ENCODE measurements at places on chromosomes 7 and 10.

GRCh38 chr7:155312633-155313032 lies 15.0 kb downstream of the INSIG1 start:
- DNase-seq, result no peak

DNA sequence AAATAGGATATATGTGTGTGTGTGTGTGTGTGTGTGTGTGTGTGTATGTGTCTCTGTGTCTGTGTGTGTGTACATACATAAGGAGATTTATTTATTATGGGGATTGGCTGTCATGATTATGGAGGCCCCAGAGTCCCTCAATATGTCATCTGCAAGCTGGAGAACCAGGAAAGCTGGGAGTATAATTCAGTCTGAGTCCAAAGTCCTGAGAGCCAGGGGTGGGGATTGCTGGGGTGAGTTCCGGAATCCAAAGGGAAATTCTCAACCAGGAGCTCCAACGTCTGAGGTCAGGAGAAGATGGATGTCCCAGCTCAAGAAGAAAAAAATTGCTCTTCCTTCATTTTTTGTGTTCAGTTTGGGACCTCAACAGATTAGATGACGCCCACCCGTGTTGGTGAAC lies 50.7 kb upstream of the PLPP4 start:
- no peak for DNase-seq

DNA sequence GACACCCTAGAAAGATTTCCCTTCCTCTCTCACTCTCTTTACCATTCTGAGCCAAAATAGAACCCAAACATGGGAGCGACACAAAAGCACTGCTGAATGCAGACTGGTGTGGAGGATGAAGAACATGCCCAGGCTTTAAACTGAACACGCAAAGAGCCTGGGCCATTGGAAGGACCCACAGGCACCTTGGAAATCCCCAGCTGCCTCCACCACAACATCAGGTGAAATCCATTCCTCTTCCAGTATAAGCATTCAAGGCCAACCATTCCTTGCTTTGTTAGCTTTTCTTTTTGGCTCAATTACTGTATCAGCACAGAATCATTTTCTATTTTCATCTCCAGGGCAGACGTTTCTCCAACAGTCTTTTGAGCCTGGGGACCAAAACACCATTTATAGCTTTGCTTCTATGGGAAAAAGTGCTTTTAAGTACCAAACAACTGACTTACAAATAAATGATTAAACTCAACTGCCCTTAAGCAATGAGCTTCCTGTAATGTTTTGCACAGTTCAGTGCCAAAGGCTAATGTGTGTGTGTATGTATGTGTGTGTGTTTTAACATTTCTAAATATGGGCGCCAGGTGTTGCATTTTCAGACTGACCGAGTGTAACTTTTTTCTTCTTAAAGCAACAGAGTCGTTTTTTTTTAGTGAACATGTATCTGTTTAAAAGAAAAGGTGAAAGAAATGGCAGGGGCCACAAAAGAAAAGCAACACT lies 16.2 kb upstream of the BLNK start:
- no peak for DNase-seq

- no peak for DNase-seq
These were observed 341.2 kb downstream of the PTPRN2 start for GRCh38 chr7:158246272-158246959.

- no peak for DNase-seq
These were observed 8.9 kb upstream of the MEST start for GRCh38 chr7:130483031-130483430.

DNA sequence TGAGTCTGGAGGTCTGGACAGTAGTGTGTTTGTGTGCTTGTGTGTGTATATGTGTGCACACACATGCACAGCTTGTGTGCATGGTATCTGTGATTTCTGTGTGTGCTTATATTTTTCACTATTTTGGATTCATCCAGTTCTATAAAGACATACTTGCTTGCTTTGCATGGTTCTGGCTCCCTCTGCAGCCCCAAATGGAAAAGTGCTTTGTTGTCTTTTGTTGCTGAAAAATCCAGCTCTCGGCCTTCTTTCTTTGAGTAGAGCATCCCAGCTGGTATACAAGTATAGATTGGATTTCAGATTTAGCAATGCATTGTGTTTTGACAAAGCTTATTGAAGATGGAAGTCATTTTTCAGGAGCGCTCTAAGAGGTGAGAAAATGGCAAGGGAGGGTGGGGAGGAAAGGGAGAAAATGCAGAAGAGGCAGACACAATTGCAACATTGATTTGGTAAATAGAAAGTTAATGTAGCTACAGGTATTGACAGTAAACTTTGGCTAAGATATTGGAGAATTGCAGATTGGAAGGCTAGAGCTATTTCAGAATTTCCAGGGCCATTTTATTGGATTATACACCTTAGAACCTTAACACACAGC lies 333.9 kb downstream of the AUTS2 start:
- DNase-seq, result no peak

- DNase-seq, result no peak
These were observed 27.1 kb upstream of the TTYH3 start for GRCh38 chr7:2604608-2605174.

- DNase-seq, result no peak
These were observed 189.4 kb downstream of the FANK1 start for GRCh38 chr10:126085806-126086205.

GRCh38 chr10:30254926-30255325 lies 94.2 kb downstream of the MTPAP start:
- DNase-seq, result no peak

DNA sequence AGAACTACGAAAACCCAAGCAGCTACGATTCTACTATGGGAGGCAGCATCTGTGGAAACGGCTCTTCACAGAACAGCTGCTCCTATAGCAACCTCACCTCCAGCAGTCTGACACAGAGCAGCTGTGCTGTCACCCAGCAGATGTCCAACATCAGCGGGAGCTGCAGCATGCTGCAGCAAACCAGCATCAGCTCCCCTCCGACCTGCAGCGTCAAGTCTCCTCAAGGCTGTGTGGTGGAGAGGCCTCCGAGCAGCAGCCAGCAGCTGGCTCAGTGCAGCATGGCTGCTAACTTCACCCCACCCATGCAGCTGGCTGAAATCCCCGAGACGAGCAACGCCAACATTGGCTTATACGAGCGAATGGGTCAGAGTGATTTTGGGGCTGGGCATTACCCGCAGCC lies 81.6 kb upstream of the SAMD8 start:
- no peak for DNase-seq

GRCh38 chr7:33727315-33727714 lies 178.0 kb upstream of the BMPER start:
- DNase-seq, result no peak

GRCh38 chr7:111437736-111438135 lies 124.6 kb downstream of the IMMP2L start:
- DNase-seq, result no peak

DNA sequence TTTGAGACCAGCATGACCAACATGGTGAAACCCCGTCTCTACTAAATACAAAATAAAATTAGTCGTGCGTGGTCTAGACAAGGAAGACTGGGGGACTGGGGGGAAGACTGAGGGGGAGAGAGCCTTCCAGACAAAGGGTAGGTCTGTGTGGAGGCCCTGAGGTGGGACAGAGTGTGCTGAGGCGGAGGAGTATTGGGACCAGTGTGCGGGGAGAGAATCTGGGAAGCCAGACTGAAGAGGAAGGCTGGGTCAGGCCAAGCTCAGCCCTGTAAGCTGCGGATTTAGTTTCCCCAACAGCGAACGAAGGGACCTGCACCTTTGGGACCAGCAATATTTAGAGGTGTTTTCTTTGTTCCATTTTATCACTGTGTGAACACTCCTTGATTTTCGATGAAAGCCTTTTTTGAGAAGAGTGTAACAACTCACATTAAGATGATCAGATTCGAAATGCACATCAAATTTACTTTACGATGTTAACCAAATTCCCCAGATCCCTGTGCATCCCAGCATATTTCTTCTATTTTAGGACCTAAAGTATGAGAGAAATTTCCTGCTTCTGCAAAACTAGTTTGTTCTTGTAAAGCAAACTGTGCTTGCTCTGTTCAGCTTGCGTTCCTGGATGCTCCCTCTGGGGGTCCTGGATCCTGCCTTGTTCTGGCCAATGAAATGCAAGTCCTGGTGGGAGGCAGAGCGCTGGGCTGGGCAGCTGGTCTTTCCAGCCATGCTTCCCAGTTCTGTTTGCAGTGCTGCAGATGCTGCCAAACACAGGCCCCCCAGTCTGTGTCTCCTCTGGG lies 39.4 kb downstream of the PLAU start:
- DNase-seq, result no peak

DNA sequence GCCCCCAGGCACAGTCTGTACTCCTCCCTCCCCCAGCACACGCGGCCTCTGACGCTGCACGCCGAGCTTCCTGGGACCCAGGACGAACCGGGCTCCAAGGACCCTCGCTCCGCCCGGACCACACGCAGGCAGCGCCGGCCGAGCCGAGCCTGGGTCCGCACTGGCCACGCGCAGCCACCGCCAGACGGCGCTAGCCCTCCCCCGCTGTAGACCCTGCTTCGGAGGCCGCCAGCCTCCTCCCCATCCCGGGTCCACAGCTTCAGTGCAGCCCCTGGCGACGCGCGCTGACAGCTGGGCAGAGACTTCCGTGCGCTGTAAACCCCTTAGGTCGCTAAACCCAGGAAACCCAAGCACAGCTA lies 936 bp upstream of the TCERG1L start:
- no peak for DNase-seq

DNA sequence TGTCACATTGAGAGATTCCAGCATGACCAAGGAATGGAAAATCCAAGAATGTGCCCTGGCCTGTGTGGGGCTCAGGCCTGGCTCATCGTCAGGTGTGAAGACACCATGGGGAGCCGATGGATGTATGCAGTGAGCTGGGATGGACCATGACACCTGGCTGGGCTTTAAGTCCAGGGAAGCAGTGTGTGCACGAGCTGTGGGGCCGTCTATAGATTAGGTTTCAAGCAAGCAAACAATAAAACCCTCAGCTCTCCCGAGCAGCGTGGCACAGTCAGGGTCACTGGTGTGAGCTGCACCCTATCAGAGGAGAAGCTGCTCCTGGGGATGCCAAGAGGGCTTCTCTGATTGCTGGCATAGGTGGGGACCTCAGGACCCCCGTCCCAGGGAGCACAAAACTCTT lies 50.5 kb upstream of the DLG5 start:
- DNase-seq, result no peak

DNA sequence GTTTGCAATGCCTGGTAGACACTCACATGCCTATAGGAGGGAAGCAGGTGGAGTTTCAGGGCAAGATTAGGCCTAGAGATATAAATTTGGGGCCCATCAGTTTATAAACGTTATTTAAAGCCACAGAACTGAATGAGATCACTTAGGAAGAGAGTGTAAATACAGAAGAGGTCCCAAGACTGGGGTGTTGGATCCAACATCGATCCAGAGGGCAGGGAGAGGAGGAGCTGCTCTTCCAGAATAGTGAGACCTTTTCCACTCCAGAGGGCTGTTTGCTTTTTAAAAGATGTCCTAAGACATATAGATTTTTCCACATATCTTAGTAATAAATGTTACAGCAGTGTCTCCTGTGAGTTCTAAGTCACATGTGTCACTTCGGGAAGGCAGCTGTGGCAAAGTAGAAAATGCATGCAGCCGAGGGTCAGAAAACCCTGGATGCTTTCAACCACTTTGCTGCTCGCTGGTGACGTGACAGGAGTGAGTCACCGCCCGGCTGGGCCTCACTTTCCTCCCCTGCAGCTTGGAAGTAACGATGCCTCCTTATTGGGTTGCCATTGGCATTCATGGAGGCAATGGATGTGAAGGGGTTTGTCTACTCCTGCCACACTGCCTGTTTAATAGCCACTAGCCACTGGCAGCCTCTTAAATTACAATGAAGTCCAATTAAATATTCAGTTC lies 95.4 kb downstream of the TRIL start:
- no peak for DNase-seq

Data from stimulated activated CD8-positive, alpha-beta memory T cell treated with anti-CD3 and anti-CD28 coated beads, Interleukin-15, amount 100 ng/mL, for 24 hours (primary cell).